ENCODE measurements at places on chromosomes 12 and 14.

DNA sequence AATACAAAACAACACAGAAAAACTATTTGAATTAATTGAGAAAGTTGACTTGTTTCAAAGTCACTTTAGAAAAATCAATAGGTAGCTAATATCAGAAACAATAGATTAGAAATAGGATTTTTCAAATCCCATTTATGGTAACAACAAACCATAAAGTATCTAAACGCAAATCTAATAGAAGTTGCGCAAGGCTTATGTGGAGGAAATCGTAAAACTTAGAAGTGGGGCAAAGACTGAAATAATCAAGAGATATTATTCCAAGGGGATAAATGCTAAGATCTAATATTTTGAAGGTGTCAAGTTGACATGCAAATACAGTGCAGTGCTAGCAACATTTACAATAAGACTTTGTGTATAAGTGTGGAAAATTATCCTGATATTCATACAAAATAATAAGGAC is 87.2 kb downstream of the TRHDE start:
- DNase-seq: no peak

DNA sequence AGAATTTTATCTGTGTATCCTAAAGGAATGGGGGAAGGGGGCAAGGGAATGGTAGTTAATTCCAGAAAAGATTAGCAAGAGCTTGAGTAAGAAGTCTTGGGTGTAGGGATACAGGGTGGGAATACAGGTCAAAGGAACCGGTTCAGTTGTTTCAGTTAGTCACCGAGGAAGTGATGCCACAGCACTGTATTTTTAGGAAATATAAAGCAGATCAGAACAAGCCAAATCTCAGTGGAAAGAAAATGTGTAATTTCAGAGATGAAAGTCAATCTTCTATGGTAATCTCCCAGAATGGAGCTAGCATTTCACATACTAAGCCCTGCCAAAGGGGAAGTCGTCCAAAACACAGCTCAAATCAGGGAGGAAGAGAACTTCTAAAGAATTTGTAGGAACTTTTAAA is 4.7 kb upstream of the TUBA1C start:
- peak; percentile 64 for DNase-seq

GRCh38 chr12:108008163-108008905 is 120.8 kb upstream of the WSCD2 start:
- no peak for DNase-seq

DNA sequence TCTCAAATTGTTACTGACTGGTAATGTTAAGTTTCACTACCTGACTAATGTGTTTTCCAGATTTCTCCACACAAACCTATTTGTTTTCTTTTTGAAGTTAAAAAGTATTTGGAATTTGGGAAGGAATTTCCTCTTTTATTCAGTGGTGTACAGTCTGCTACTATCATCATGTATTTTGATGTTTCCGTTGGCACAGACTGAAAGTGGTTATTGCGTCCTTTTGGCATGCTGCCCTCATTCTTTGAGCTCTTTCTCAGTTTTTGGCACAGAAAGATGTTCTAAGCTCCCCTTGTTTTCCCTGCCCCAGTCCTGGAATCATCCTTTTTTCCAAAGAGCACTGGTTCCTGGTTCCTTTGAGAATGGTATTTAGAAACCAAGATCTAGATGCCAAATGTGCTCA is 31.4 kb upstream of the RTRAF start:
- DNase-seq: no peak

GRCh38 chr14:78445275-78445674 is 275.1 kb downstream of the NRXN3 start:
- no peak for DNase-seq

- no peak for DNase-seq
Measured at GRCh38 chr12:69061574-69061973, 128.6 kb upstream of the CPM start.

DNA sequence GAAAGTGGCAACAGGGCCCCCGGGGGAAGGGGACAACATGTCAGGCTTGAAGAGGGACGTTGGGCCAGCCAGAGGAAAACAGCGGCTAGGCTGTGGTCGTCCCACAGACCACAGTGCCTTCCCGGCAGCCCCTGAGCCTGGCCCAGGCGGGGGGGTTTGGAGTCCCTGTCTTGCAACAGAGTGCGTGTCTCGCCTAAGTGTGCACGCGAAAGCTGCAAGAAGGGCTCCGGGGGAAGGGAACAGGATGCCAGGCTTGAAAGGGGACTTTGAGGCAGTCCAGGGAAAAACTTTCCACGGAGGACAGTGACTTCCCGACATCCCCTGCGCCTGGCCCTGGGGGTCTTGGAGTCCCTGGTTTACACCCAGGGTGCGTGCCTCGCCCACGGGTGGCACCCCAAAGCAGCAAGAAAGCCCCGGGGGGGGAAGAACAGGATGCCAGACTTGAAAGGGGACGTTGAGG is 157.5 kb upstream of the ALG10B start:
- DNase-seq: no peak

GRCh38 chr12:91833780-91834359 is 311.8 kb downstream of the BTG1 start:
- DNase-seq: no peak

DNA sequence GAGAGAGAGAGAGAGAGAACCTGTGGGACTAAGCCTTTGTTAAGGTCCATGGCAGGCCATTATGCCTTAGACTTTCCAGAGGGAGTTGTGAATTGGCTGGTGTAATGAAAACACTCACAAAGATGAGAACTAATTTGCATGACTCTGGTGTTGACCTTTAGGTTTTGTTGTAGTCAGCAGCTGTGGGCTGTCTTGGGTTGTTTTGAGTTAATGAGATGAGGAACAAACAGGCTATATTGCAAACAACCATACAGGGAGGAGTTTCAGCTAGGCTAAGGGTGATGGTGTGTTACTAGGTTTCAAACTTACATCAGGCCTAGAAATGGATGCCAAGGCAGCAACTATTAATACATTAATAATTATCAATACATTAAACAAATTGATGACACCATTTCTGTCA is 26.3 kb downstream of the ATXN7L3B start:
- DNase-seq: no peak

DNA sequence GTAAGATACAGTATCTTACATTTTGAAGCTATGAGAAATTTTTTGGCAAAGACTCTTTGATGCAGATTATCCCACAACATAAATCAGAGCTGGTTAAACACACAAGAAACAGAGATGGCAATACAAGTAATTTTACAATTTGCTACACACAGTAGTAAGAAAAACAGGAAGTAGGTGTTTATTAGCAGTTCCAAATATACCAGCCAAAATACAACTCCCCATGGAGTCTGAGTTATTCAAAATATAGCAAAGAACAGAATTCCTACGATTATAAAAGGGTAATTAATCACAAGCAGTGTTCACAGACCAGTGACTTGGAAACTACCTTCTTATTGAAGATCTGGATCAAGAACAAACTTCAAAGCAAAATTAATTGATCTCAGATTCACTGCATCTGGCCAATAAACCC is 83.9 kb downstream of the BMP4 start:
- no peak for DNase-seq

- DNase-seq: peak; percentile 27
Measured at GRCh38 chr14:72679141-72679535, 214.8 kb downstream of the DPF3 start.

GRCh38 chr14:24198814-24199524 is 3.7 kb upstream of the TM9SF1 start:
- no peak for DNase-seq

DNA sequence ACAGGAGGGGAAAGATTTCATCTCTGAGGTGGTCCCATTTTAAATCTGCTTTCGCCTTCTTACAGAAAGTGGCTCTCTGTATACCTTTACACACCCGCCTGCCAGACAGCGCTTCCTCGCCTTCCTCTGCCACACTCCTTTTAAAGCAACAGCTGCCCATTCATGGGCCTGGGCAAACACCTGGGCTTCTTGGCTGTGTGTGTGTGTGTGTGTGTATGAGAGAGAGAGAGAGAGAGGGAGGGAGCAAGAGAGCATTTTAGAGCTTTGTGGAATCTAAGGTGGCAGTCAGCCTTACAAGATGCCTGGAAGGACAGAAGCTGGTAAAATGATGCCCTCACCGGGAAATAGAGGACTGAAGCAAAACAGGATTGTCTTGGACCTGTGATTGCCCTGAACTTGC is 20.0 kb downstream of the PTHLH start:
- DNase-seq: no peak

DNA sequence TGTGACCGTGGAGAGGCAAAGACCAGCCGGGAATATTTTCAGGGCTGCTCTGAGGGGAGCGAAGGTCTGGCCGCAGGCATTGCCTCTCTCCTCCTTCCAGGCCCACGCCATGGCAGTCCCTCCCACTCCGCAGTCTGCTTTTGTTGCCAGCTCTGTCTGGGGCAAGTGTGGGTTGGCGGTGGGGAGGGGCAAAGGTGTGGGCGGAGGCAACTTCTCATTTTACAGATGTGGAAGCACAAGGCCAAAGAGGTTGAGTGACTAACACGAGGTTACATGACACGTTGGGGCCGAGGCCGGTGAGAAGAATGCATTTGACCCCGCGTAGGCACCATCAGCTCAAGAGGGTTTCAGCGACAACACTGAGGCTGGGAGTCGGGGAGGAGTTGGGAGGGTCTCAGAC is 6.1 kb upstream of the FAIM2 start:
- DNase-seq: peak; percentile 14

DNA sequence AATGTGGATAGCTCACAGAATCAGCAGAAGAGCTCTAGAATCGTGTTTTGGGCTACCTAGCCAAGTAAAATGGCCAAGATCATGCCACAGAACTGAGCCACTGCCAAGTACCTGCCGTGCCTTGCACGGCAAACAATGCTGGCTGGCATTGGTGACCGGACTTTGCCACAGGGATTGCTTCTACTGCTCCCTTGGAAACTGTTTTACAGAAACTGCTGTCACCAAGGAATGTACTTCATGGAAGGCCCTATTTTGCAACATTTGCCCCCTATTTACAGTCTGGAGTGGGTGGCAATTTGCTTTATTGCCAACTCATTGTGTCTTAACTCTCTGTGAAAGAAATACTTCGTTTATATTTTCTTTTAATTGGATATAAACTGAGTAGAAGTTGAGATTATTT is 49.0 kb downstream of the BORCS5 start:
- DNase-seq: no peak

- DNase-seq: peak; percentile 82
Measured at GRCh38 chr12:111330800-111331752, 37.8 kb downstream of the PHETA1 start.

DNA sequence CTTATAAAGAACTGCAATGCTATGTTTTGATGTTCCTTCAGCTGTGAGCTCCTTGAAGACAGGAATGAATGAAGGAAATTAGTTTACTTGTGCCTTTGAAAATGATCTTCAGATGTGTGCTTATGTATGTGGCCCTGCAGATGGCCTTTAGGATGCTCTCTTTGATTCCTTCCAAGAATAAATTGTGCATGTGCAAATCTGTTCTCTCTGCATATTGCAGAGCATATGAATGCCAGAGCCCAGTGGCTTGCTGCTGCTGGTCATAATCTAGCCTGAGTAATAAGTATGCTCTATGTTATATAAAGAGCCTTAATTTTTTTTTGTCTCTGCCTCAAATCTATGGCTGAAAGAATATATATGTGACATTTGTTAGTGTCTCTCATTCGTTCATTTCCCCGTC is 341.9 kb upstream of the NOVA1 start:
- no peak for DNase-seq

GRCh38 chr12:125178222-125178621 is 113.0 kb downstream of the AACS start:
- no peak for DNase-seq

GRCh38 chr14:92596331-92596907 is 82.8 kb downstream of the RIN3 start:
- no peak for DNase-seq

DNA sequence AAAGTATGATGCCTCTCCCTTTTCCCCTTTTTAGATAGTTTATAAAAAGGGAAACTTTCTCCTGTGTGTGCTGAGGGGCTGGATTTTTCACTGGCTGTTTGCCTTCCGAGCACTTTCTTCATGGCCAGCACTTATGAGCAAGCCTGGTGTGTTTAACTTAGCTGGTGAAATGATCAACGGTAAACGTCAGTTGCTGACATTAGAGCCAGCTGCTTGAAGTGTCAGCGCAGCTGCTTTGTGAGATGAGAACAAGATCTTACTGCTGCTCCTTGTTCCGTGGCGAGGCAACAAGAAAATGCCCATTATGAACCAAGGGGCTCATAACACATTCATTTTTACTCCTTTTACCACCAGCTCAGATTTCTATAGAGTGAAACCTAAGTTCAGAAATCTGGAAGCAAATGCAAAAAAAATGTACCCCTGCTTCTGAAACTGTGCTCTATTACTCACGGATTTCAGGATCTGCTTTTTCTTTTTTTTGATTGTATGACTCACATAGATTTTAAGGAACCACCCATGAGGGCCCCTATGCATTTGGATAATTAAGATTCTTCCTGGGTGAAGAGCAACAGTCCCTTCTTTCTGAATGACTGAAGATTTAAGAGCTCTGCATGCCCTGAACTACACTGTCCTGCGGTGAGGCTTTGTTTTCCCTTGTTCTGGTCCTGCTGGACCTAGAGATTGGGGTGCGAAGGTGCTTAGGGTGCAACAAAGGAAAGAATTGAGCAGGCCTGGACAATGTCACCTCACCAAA is 74.3 kb upstream of the CPM start:
- DNase-seq: peak; percentile 69

- DNase-seq: peak; percentile 89
Measured at GRCh38 chr14:52703225-52703624, 3.8 kb upstream of the PSMC6 start.

All from ELR (cell line).